Left colon (tissue), 2 donors: ENCODE measurements at places on chromosomes 5 and 9. TPM values are rescaled to one million over a fixed set of nuclear protein-coding genes. Genes with fewer than 3 reads are reported as not detected.
A peak's percentile ranks its signal among the peaks of the same experiment; 100 is the strongest.

DNA sequence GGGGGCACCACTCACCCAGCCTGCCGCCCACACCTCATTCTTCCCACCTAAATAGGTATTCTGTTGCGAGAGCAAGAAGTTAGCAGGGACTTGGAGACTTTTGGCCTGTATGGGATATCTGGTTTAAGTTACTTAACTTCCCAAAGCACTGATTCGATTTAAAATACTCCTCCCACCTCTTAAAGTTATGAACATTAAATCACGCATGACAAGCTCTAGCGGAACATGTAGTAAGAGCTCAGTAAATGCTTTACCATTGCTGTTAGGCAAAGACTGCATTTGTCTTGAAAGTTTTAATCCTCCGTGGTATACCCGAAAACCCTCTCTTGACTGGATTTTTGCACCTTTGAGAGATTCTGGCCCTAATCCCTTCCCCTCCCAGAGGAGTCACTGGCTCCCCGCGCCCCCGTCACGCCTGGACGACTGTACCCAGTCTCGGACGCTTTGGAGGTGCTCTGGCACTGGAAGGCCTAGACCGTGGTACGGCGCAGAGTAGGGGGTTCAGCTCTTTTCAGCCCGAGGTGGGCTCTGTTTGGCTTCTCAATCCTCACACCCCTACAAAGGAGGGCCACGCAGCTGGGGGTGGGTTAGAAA, 4.4 kb downstream of the GDNF start:
- DNase-seq, result no peak

PDGFRB gene
- total RNA-seq, result 26.0 TPM

DNA sequence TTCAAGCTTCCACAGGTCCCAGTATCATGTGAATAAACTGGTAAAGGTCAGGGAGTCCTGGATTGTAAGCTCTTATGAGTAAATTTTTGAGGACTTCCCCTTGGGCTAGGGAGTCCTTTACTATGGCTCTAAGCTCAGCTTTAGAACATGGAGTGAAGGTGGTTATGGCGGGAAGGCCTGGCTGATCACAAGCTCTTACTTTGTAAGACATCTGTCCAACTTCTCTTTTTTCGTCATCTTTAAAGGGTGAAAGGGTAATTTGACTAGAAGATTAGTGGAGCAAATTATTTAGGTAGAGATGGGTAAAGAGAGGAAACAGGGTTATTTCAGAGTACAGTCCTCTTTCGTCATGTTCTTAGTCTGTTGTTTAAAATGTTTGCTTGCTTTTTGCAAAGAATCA, 155.4 kb downstream of the AOPEP start:
- no peak for DNase-seq

SAXO1 gene
- total RNA-seq, result not detected

PCDHA9 gene
- total RNA-seq, result 0.08 TPM

DNA sequence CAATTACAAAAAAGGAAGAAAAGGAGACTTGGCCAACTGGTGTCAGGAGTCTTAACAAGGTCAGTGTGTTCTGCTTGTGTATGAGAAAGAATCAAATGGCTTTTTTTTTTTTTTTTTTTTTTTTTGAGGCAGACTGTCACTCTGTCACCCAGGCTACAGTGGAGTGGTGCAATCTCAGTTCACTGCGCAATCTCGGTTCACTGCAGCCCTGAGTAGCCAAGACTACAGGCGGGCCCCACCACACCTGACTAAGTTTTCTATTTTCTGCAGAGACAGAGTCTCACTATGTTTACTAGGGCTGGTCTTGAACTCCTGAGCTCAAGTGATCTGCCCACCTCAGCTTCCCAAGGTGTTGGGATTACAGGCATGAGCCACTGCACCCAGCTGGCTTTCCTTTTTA, 3.1 kb upstream of the IL7R start:
- DNase-seq, result peak; percentile 17
